Thoracic aorta endothelial cell (primary cell): ENCODE measurements at places on chromosomes 12 and 14. TPM values are rescaled to one million over a fixed set of nuclear protein-coding genes. Genes with fewer than 3 reads are reported as not detected.

NRXN3 gene
- total RNA-seq: 0.22 and 0.27 TPM in 2 replicates

PTPN21 gene
- total RNA-seq: 7.5 and 9.8 TPM in 2 replicates

TBC1D30 gene
- 20.1 and 29.1 TPM in 2 replicates for total RNA-seq

ARG2 gene
- total RNA-seq: 31.1 and 44.5 TPM in 2 replicates

SRSF9 gene
- total RNA-seq: 179 and 196 TPM in 2 replicates
